NCI-H524 (cell line): ENCODE measurements at places on chromosomes 6 and 20.

DNA sequence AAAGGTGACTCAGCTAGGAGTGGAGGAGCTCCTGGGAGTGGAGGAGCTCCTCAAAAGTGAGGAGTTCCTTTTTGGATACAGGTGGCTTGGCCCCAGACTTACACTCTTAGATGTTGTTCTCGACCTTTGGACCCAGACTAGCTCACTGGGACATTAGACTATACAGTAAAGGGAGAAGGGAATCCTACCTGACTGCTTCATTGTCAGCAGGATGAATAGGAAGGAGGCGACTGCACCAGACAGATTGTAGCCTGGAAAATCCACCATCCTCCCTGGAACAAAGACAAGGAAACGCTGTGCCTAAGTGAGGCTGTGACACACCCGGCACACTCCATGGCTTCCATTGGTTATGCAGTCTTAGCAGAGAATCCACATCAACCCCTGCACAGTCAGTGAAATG, at the start of gene BTNL2:
BTNL2 (minus strand) TSS at position 325 of the 400 bp plus-strand sequence; CDS start at position 267, 58 bp downstream.
- DNase-seq = no peak

GRCh38 chr6:167226383-167226685, 64.8 kb upstream of the UNC93A start:
- no peak for DNase-seq

- DNase-seq = peak; percentile 93
Measured at GRCh38 chr6:3320238-3320811, 61.6 kb downstream of the PSMG4 start.

DNA sequence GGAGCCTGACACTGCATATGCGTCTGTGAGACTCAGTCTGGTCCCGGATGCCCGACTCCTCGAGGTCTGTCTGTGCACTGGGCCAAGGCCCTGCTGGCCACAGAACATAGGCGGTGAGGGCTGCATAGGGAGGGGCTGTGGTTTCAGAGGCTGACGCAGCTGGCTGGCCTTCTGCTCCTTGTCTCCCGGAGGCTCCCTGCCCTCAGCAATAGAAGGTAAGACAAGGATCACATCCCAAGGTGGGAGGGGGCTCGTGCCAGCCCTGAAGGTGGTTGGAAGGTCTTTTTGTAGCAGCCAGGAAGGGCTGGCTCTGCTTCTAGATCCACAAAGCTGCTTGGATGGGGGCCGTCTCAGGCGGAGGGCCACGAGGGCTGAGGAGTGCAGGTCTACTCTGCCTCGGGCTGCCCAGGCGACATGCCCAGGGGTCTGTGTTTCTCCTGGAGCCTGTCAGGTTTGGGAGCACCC, 239.8 kb upstream of the SULF2 start:
- DNase-seq = peak; percentile 77

GRCh38 chr6:125741336-125741735, 8.1 kb upstream of the HEY2 start:
- DNase-seq = no peak

DNA sequence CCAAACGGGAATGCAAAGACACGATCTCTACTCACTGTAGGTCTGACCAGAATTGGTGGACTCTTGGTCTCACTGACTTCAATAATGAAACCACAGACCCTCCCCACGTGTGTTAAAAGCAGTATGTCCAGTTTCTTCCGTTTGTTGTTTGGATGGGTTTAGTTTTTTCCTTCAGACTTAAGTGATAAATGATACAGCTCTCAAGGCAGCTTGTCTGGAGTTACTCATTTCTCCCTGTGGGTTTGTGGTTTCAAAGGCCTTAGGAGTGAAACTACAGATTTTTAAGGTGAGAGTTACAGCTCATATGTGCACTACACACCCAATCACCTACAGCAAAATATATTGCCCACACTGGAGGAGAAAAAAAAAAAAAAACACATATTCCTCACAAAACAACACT, 86.7 kb upstream of the STMND1 start:
- DNase-seq = no peak

DNA sequence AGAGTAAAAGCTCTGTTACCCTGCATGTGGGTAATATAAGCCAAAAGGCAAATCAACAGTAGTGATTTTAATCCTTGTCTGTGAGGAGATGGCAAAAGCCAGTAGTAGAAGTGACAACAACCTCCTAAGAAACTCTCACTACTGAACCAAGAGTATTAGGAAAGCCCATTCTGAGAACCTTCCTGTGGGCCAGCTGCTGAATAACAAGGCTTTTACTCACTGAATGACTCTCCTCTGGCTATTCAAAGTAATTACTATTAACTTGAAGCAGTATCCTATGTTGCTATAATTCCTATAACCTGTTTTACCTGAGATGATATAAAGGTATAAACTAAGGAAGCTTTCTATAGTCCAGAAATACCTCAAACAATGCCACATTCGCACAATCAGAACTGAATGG, 55.1 kb downstream of the CHD6 start:
- no peak for DNase-seq

- no peak for DNase-seq
Measured at GRCh38 chr20:25227317-25227831, 20.5 kb upstream of the PYGB start.

DNA sequence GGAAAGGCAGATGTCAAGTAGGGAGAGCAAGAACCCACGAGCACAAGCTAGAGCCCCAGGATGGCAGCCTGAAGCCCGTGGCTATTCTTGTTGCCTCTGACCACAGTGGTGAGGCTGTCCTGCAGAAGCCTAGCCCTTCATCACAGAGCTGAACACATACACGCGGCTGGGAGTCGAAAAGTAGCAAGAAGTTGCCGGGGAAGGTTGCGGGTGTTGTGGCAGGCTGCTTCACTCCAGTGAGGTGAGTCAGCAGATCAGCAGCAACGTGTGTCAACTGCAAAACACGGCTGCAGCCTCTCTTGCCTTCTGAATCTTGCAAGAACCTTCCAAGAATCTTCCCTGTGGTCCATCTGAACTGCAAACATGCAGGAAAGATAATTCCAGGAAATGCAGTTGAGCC, 10.6 kb upstream of the STX16 start:
- DNase-seq = no peak

- no peak for DNase-seq
Measured at GRCh38 chr6:119384444-119384843, 34.9 kb upstream of the MAN1A1 start.

DNA sequence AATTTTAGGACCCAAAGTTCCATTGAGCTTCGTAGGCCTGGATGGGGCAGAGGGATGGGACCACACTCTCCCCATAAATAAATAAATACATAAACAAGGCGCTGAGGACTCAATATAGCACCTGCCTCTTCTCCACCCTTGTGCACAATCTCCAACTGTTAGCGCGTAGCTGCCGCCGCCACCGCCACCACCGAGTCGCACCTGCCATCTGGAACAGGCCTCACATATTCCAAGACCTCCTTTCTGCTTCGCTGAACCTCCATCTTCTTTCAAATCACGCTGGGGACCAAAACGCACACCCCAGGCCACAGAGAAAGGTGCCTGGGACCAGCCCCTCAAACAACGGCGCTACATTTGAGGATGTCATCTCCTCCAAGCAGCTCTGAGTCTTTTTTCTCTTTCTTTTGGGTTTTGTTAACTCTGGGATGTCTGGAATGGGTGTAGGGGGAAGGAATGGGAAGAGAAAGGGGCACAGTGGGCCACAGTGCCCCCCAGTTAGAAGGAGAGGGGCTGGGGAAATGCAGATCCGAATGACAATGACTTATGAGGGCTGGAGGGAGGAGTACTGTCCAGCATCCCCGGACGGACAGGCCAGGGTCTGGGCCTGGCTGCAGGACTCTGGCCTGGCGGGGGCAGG, 49.7 kb downstream of the NOL4L start:
- peak; percentile 76 for DNase-seq

DNA sequence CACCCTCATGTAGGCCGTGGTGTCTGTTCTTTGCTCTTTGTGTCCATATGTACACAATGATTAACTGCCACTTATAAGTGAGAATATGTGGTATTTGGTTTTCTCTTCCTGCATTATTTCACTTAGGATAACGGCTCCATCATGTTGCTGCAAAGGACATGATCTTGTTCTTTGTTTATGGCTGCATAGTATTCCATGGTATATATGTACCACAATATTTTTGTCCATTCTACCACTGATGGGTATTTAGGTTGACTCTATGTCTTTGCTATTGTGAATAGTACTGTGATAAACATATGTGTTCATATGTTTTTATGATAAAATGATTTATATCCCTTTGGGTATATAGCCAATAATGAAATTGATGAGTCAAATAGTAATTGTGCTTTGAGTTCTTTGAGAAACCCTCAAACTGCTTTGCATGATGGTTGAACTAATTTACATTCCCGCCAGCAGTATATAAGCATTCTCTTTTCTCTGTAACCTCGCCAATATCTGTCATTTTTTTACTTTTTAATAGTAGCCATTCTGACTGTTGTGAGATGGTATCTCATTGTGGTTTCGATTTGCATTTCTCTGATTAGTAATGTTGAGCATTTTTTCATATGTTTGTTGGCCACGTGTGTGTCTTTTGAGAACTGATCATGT, 174.4 kb upstream of the NT5E start:
- no peak for DNase-seq

- DNase-seq = no peak
Measured at GRCh38 chr6:114020196-114020595, 49.2 kb upstream of the HDAC2 start.

- DNase-seq = no peak
Measured at GRCh38 chr6:36336779-36337241, at the start of gene BNIP5. Gene BNIP5 (minus strand): TSS chr6:36336888. CDS start chr6:36330690, 6,198 bp downstream.

DNA sequence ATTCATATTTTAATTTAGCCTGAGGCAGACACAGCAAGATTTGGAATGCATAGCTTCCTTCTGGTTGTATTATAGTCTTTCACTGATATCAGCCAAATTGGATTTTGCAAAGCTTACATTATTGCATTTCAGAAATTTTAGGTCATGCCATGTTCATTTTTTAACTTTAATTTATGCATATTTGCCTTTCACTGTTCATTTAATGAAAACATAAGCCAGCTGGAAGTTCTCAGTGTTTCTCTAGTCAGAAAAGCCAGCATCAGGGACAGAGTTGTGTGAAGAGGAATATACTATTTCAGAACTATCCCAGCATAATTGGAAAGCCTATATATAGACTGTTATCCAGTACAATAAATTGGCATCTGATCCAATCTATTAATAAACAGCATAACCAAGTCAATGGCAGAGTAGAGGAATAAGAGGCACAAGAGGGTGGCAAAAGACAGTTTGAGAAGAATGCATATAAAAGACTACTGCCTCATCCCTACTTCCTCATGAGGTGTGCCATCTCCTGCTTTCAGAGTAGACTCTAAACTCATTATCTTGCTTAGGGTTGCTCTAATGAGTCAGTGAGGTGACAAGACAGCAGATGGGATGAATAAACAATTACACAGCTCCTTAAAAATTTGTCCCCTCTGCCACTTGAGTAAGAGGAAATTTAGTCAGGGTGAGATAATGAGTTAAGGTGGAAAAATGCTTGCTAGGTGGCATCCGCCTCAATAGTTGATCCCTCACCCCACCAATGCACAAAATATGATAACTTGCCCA, 159.8 kb upstream of the HCRTR2 start:
- DNase-seq = peak; percentile 30

DNA sequence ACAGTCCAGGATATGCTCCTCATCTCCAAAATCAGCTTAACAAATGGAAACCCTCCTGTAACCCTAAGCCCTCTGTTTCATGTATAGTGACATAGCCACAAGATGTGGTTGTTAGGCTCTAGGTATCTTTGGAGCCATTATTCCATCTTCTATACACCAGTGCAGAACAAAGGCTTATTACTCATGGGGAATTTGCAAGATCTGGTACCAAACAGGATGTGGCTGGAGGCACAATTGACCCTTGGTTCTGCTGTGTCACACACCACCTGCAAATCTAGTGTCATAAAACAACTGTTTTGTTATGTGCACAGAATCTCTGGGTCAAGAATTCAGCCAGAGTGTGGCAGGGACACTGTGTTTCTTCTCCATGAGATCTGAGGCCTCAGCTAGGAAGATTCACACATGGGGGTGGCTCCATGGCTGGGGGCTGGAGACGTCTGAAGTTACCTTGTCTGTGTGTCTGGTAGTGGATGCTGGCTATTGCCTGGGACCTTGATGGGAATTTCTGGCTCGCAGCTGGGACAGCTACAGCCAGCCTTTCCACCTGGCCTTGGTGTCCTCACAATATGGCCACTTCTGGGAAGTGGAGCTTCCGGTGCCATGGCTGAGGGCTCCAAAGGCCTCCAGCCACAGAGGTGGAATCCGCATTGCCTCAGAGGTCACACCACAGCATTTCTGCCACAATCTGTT, 369.9 kb downstream of the CDH26 start:
- DNase-seq = no peak

GRCh38 chr6:138030872-138031271, 76.3 kb downstream of the PERP start:
- no peak for DNase-seq

DNA sequence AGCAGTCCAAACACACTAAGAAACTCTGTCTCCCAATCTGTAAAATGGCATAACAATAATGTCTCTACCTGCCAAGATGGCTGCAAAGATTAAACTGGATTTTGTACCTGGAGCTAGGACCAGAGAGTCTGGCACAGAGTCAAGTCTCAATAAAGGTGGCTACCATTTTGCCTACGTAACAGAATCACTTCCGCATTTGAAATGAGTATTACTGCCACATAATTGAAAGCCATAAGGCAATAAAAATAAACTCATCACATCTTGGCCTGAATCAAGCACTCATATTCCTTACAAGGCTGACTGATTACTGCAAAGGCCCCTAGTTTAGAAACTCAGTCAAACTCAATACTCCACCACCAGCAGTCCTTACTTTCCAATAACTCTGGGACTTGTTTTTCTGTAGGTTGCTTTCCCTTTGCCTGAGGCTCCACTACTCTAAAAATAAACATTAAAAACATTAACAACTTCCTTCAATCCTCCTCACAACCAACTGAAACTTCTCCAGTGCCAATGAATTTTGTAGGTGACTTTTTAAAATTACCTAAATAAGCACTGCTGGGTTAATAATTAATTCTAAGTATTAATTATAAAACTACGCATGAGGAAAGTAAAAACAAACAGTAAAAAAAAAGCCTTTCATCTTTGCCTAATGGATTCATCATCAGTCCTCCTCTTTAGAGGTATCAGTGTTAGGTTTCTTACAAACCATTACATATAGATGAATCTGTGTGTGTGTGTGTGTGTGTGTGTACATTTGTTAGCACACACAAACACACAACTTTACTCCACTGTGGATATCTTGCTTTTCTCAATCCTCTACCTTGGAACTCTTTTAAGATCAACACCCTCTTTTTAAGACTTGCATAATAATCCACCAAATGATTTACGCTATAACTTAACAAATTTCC, 3.7 kb downstream of the KIF16B start:
- no peak for DNase-seq

GRCh38 chr6:23630726-23631635, 495.0 kb upstream of the NRSN1 start:
- peak; percentile 77 for DNase-seq

DNA sequence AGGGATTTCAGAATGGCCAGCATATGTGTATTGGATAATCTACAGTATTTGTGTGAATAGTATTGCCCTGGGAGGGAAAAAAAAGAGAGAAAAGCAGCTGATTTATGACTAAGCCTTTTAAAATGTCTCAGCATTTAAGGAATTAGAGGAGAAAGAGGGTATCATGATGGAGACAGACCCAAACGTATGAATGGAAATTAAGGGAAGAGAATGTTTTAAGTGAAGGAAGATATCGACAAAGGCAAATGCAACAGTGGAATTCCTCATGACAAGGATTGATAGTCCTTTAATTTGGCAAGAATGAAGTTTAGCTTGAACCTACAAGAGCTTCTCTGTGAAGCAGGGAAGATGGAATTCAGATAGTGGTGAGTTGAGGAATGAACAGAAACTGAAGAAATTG, 367.3 kb upstream of the POU3F2 start:
- DNase-seq = no peak

GRCh38 chr6:116444092-116444491, 17.1 kb upstream of the CALHM6 start:
- DNase-seq = peak; percentile 21
